Mesangial cell (primary cell): ENCODE measurements at places on chromosomes 1 and 21. TPM values are rescaled to one million over a fixed set of nuclear protein-coding genes. Genes with fewer than 3 reads are reported as not detected.

Gene LENEP
- 0.89 TPM in 1 of 2 replicates, not detected in the other for total RNA-seq

Gene PINK1
- total RNA-seq, result 26.2 and 67.3 TPM in 2 replicates

Gene CKS1B
- 35.0 and 288 TPM in 2 replicates for total RNA-seq

Gene LRRIQ3
- 0.16 and 0.63 TPM in 2 replicates for total RNA-seq

Gene EPHA10
- total RNA-seq, result not detected in 2 replicates

Gene CTH
- total RNA-seq, result 5.9 and 6.5 TPM in 2 replicates

Gene OLFML3
- 4.9 and 53.6 TPM in 2 replicates for total RNA-seq

Gene EFNA1
- total RNA-seq, result 10.6 and 41.1 TPM in 2 replicates
